ENCODE measurements at places on chromosomes 1 and 21.

- no peak for DNase-seq
These were observed 54.0 kb upstream of the LRP8 start for GRCh38 chr1:53381790-53382401.

DNA sequence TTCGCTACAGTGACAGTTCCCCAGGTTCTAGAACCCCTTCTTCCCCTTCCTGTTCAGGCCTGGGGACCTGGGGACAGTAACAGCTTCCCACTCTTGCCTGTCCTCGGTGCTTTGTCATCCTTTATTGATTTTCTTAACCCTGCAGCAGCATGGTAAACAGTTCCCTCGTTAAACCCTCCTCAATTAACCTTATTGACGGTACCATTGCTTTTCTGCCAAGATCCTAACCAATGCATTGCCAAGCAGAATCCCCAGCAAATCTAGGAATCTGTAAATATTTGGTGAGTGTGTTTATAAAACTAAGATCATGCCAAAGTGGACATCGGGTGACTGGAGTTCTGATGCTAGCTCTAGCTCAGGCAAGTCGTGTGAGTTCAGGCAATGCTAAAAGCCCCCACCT is 99.6 kb upstream of the KAZN start:
- no peak for DNase-seq

- DNase-seq: no peak
These were observed 1.8 kb downstream of the RNF220 start for GRCh38 chr1:44406737-44407429.

DNA sequence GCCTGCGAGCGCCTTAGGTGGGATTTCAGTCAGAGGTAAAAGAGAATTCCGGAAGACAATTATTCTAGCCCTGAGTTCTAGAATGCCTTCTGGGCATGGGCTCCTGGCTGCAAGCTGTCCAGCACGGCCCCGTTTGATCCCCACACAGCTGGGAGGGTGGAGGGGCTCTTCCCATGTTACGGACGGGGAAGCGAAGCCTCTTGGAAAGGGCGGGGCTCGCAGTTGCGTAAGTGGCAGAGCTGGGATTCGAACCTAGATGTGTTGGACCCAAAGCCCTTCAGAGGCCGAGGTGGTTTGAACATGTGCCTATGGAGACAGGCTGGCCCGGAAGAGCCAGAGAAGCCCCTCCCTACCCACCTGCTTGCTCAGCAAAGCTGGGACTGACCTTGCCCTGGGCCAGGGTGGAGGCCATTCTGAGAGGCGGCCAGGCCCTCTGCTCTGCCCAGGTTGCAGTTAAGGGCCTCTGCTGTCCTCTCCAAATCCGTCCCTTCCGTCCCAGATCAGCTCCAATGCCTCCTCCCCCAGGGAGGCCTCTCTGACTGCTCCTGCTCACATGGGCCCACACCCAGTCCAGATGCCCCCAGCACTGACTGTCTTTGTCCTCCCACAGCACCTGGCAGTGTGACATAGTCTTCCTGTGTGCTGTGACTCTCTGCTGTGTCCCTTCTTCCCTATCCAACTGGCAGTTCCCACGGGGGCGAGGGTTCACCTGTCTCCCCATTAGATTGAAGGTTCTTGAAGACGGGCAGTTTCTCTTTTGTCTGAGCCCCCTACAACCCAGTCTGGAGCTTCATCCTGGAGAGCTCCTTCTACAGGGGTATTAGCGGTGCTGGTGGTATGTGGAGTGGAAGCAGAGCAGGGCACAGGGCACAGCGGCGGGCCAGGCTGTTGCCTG is 1.2 kb upstream of the HSPB7 start:
- DNase-seq: no peak

- no peak for DNase-seq
These were observed 24.4 kb downstream of the RCAN1 start for GRCh38 chr21:34590520-34590919.

DNA sequence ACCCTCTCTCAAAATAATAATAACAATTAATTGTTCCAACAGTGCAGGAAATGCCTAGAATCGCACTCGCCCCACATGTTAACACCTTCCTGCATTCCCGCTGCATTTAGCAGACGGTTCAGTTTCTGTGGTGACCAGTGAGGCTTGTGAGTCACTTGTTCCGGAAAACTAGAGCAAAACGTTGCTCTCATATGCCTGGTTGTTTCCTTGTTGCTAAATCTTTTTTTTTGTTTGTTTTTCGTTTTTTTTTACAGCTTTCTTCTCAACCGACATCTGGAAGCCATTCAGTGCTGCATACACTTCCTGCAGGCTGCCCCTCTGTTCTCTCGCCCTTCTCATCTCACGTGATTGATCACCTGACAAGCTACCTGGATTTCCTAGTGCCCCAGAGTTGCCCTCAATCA is 56.9 kb upstream of the TMPRSS2 start:
- DNase-seq: peak; percentile 77

- DNase-seq: peak; percentile 75
These were observed 43.2 kb upstream of the TACSTD2 start for GRCh38 chr1:58620259-58620658.

DNA sequence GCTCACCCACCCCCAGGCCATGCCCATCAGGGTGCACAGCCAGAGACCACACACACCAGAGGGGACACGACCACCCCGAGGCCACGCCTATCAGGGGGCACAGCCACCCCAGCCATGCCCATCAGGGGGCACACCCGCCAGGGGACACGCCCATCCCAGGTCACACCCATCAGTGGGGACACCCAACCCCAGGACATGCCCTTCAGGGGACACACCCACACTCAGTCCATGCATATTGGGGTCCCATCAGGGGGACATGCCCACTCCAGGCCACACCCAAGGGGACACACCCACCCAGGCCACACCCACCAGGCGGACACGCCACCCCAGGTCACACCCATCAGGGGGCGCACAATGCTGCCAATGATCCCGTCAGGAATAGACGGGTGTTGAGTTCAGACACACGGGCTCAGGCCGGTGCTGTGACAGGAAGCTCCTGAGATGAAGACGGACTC is 20.7 kb downstream of the MCM3AP start:
- no peak for DNase-seq

GRCh38 chr1:71350805-71351204 is 270.0 kb upstream of the ZRANB2 start:
- no peak for DNase-seq

DNA sequence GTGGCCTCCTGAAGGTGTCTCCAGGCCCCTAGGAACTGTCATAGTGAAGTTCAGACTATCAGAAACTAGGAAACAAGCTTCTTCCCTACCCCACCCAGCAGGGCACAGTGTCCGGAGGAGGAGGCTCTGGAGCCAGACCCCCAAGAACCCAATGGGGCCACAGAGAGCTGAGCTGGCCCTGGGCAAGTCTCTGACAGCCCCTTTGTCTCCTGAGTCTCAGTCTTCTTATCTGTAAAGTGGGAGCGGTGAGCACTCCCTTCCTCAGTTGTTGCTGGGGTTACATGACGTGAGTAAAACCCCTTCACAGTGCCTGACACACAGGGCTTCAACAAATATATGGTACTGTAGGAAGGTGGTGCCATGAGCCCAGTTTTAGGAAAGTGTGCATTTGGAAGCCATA is 675.8 kb downstream of the MATN1 start:
- no peak for DNase-seq

GRCh38 chr1:199312626-199313025 is 673.8 kb downstream of the PTPRC start:
- DNase-seq: no peak

DNA sequence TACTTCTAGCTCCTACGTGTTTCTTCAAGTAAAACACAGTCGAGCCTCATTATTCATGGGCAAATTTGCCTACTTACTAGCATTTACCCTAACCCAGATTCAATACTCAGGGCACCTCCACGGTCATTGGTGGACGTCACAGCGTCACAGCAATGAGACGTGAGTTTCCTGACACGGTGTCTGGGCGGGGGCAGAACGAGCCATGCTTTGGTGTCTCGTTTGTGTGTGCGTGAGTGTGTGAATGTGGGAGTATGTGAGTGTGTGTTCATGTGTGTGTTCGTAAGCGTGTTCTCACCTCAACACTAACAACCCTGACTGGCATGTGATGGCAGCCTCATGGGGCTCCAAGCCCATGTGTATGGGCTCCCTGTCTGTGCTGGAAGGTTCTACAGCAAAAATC is 17.5 kb upstream of the COL18A1 start:
- no peak for DNase-seq

DNA sequence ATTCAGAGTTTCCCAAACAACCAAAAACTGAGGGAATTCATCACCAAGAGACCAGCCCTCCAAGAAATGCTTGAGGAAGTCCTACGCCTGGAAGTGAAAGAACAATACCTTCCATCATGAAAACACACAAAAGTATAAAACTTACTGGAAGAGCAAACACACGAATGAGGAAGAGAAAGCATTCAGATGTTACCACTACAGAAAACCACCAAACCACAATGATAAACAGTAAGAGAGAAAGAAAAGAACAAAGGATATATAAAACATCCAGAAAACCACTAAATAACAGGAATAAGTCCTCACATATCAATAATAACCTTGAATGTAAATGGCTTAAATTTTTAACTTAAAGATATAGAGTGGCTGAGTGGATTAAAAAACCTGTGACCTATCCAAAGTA is 58.5 kb upstream of the BCL10 start:
- no peak for DNase-seq

GRCh38 chr1:39398278-39399021 is 93.0 kb upstream of the BMP8A start:
- peak; percentile 84 for DNase-seq

- DNase-seq: no peak
These were observed 6.7 kb downstream of the ASH1L start for GRCh38 chr1:155555915-155556314.

Measured in ureter (tissue), 1 donor.